Fibroblast of skin of back (primary cell): ENCODE measurements at places on chromosomes 5 and 9.
A peak's percentile ranks its signal among the peaks of the same experiment; 100 is the strongest.

- DNase-seq = no peak
Observed at GRCh38 chr9:132857031-132857430, 21.1 kb downstream of the AK8 start.

DNA sequence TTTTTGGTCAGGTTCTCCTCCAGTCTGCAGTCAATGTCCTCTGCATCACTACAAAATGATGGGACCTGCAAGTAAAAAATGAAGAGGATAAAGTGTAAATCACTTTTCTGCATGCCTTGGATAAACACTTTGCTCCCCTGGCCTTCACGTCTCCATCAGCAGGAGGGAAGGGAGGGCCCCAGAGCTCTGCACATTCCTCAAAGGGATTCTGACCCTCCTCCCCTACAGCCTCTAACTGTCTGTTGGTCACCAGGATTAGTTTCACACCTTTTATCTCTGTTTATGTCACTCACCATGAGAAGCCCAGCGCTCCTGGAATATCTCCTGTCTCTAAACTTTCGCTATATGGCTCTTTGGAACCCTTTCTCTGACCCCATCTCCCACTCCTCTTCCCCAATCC lies 103.3 kb downstream of the SVEP1 start:
- no peak for DNase-seq

DNA sequence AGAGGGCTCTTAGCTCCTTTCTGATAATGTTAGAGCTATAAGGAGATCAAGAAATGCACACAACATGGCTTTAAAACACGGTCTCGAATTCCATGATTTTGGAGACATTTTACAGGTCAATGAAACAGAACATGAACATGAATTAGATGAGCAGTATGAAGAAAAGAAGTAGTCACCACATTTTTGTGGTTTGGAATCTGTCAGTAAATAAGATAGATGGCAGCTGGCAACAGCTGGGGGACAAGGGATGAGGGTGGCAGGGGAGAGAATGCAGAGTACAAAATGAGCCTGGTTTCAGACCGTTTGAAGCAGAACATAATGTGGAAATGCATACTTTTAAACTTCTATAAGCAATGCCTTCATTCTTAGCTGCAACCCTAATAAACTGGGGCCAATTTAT lies 107.1 kb downstream of the OXCT1 start:
- peak; percentile 86 for DNase-seq

- peak; percentile 34 for DNase-seq
Observed at GRCh38 chr9:78234810-78235209, 1.1 kb upstream of the CEP78 start.

- peak; percentile 96 for DNase-seq
Observed at GRCh38 chr9:128892221-128892921, 10.4 kb downstream of the LRRC8A start.

GRCh38 chr9:129921905-129922304 lies 86.6 kb downstream of the USP20 start:
- no peak for DNase-seq

GRCh38 chr5:1229822-1230221 lies 4.6 kb downstream of the SLC6A18 start:
- no peak for DNase-seq

DNA sequence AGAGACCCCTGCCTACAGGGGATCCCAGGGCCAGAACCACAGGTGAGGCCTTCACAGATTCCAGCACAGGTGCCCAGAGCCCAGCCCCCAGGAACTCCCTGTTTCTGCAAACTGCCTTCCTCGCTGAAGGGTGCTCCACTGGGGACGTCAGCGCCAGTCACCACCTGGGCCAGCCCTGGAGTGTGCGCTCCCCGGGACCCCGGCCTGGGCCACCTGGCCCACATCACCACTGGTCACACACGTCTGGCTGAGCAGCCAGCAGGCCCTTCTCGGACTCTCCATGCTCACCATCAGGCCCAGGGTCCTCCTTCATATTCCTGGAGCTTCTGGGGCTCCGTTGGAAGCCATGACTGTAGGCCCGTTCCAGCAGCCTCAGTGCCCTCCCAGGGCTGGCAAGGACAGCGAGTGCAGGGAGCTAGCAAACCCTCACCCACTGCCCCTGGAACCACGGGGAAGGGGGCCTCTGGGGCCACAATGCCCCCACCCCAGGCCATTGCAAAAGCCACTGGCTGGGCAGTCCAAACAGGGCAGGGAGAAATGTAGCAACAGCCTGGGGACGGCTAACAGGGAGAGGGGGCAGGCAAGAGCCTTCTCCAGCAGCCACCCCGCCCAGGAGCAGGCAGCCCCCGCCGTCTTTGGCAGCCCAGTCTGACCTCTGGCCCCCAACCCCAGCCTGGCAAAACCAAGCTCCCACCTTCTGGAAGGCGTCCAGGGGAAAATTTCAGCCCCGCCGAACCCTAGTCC lies 1.3 kb downstream of the AGPAT2 start:
- no peak for DNase-seq

- no peak for DNase-seq
Observed at GRCh38 chr5:37417347-37417746, 38.2 kb downstream of the WDR70 start.
